G401 (cell line): ENCODE measurements at places on chromosomes 7 and 10. TPM values are rescaled to one million over a fixed set of nuclear protein-coding genes. Genes with fewer than 3 reads are reported as not detected.
A peak's percentile ranks its signal among the peaks of the same experiment; 100 is the strongest.

The LGI1 gene
- total RNA-seq, result 71.8 and 92.7 TPM in 2 replicates

The AVL9 gene
- 22.0 and 41.9 TPM in 2 replicates for total RNA-seq

The POLR3A gene
- 24.3 and 29.1 TPM in 2 replicates for total RNA-seq

The NPY gene
- total RNA-seq, result not detected in 2 replicates

The FAM180A gene
- total RNA-seq, result not detected in 2 replicates

DNA sequence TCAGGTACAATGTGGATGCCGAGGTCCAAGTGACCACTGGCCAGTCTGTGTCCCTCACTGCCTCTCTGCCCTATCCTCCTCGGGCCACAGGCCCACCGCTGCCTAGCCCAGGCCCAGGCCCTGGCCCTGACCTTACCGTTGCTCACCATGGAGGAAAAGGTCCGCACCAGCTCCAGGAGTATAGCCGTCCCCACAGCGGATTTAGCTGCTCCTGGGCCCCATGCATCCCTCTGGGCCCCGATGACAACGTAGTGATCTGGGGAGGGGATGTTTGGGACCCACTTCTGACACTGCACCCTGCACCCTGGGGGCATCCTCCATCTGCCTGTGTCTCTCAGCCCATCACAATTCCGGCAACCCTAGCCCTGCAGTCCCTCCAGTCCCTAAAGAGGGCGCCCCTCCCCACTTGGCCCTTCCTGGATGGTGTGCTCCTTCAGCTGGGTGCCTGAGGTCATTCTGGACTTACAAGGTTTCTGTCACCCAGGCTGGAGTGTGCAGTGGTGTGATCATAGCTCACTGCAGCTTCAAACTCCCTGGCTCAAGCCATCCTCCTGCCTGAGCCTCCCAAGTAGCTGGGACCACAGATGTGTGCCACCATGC is 12.1 kb downstream of the TFR2 start:
- DNase-seq, result peak; percentile 36

- no peak for DNase-seq
Measured at GRCh38 chr7:15920953-15921352, 234.5 kb upstream of the MEOX2 start.

- DNase-seq, result no peak
Measured at GRCh38 chr10:70474780-70475179, 3.8 kb upstream of the PALD1 start.

- no peak for DNase-seq
Measured at GRCh38 chr10:103431902-103432301, 20.3 kb downstream of the CALHM2 start.

DNA sequence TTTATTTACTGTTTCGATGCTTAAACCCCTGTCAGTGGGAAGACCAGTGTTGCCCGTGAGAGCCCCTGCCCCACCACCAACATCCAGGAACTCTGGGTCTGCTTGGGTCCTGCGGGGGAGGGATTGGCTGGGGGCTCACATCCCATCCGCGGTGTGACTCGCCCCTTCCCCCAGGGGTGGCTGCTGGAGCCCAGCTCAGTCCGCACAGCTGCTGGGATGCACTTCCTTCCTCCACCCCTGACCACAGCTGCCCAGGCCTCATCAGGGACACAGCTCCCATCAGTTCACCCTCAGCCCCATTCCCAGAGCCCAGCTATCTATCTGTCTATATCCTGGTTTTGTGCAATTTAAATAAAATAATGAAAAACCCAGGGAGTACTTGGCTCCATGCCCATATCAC is 54.5 kb downstream of the JAKMIP3 start:
- no peak for DNase-seq

- no peak for DNase-seq
Measured at GRCh38 chr7:116801092-116801710, 61.2 kb upstream of the CAPZA2 start.

- no peak for DNase-seq
Measured at GRCh38 chr7:149849174-149849573, 11.0 kb downstream of the ZNF862 start.

DNA sequence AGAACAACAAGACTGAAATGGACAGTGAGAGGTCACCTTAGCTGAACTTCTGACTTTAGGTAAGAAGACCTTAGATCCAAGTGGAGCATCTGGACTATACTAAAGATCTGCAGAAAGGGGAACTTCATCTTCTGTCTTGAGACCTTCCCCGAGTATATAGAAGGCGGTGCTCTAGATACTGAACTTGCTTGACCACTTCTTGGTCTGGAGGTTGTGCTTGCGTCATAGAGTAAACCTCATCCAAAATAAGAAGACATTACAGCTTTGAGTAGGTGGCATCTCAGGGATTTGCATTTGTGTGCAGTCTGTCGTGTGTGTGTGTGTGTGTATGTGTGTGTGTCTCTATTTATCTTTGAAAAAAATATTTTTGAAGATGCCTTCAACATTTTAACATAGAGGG is 157.5 kb downstream of the CHN2 start:
- DNase-seq, result no peak

DNA sequence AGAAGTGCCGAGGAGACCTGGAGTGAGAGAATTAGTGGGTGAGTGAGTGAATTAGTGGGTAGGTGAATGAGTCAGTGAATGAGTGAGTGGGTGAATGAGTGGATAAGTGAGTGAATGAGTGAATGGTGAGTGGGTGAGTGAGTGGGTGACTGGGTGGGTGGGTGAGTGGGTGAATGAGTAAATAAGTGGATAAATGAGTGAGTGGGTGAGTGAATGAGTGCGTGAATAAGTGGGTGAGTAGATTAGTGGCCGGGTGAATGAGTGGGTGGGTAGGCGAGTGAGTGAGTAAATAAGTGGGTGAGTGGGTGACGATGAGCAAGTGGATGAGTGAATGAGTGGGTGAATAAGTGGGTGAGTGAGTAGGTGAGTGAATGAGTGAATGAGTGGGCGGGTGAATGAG is 243.7 kb upstream of the MGMT start:
- DNase-seq, result no peak

DNA sequence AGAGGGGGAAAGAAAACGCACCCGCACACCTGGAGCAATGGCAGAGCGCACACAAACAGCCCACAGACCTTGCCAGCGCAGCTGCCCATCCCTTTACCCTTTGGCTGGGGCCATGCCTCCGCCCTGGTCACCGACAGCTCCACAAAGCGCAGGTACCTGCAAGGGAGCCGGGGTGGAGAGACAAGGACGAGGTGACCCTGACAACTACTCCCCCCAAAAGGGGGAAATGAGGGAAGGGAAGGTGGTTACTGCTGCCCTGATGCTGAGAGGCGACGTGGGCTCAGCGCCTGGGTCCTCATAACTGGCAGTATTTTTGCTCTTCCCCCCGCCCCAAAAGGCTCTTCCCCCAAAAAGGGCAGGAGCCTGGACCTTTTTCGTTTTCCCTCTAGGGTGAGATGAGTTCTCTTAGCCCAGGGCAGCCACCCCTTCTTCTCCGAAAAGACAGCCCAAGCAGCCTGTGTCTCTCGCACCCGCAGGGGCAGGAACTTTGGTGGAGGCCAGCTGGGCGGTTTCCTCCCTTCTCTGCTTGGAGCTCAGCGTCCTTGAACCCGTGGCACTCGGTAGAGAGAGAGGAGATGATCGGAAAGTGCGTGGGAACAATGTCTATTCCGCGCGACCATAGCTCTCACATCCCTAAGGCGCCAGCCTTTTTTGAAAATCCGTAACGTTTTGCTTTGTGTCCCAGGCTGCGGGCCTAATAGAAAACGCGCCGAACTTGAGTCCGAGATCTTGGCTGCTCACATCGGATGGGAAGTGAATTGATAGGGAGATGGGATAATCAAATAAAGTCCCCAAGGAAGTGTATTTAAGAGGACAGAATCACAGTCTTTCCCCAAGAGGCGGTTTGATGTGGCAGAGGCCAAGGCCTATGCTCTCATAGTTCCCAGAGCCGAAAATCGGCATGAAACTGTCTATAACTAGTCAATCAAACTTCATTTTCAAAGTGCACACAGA is 1.0 kb downstream of the NKX2-3 start:
- DNase-seq, result no peak

DNA sequence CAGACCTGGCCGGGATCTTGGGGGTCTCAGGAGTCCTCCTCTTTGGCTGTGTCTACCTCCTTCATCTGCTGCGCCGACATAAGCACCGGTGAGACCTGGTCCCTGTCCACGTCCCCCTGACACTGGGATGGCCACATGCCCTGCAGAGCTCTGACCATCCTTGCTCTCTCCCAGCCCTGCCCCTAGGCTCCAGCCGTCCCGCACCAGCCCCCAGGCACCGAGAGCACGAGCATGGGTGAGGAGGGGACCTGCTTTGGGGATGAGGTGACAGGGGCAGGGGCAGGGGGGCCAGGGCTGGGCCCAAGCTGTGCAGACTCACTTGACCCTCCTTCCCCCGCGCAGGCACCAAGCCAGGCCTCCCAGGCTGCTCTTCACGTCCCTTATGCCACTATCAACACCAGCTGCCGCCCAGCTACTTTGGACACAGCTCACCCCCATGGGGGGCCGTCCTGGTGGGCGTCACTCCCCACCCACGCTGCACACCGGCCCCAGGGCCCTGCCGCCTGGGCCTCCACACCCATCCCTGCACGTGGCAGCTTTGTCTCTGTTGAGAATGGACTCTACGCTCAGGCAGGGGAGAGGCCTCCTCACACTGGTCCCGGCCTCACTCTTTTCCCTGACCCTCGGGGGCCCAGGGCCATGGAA is 959 bp downstream of the PVRIG start:
- DNase-seq, result no peak

GRCh38 chr7:1804310-1804709 is 134.2 kb downstream of the ELFN1 start:
- no peak for DNase-seq

DNA sequence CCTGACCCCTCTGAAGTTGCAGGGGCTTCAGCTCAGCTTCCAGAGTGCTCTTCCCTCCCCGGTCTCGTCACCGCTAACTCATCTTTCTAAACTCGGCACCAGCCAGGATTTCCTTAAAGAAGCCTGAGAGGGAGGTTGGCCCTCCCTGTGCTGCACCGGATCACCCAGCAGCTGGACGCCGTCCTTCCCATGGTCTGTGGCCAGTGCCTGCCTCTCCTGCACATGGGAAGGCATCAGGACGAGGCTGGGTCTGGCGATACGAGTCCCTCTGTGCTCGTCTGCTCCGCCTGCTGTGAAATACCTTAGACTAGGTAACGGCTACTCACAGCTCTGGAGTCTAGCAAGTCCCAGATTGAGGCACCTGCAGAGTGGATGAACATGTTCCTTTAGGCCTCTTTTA is 179.1 kb downstream of the ZMYND11 start:
- DNase-seq, result no peak

DNA sequence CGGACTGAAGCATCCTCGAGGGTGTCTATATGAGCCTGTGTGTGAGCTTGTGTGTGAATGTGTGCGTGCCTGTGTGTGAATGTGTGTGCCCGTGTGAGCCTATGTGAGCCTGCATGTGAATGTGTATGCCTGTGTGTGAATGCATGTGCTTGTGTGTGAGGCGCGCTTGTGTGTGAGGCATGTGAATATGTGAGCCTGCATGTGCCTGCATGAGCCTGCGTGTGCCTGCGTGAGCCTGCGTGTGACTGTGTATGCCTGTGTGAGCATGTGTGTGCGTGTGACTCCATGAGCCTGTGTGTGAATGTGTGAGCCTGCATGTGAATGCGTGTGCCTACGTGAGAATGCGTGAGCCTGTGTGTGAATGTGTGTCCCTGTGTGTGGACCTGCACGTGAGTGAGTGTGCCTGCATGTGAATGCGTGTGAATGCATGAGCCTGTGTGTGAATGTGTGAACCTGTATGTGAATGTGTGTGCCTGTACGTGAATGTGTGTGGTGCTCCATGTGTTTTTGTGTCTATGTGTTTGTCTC is 33.4 kb downstream of the PDGFA start:
- no peak for DNase-seq

- no peak for DNase-seq
Measured at GRCh38 chr10:128307820-128308219, 181.6 kb upstream of the MKI67 start.

DNA sequence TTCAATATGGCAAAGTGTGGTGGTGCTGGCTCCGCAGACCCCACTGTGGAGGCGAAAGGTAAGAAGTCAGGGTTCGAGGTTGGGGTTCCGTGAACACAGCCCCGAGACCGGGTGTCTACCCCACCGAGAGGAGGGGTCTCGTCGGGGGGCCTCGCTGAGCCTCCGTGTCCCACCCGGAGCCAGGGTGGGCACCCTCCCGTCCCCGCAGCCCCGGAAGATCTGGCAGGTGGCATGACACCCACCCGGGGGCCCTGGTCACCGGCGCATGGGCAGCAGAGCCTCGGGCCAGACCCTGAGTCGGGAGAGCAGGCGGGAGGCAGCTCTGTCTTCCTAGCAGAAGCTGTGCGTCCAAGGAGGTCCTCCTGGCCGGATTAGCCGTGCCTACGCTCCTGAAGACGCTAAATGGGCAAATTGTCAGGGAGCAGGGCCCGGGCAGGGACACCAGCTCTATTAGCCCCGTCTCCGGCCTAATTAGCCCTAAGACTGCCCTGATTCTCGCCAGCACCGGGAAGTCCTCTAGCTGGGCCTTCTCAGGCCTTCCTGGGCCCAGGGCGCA is 56.4 kb downstream of the UNCX start:
- peak; percentile 39 for DNase-seq

DNA sequence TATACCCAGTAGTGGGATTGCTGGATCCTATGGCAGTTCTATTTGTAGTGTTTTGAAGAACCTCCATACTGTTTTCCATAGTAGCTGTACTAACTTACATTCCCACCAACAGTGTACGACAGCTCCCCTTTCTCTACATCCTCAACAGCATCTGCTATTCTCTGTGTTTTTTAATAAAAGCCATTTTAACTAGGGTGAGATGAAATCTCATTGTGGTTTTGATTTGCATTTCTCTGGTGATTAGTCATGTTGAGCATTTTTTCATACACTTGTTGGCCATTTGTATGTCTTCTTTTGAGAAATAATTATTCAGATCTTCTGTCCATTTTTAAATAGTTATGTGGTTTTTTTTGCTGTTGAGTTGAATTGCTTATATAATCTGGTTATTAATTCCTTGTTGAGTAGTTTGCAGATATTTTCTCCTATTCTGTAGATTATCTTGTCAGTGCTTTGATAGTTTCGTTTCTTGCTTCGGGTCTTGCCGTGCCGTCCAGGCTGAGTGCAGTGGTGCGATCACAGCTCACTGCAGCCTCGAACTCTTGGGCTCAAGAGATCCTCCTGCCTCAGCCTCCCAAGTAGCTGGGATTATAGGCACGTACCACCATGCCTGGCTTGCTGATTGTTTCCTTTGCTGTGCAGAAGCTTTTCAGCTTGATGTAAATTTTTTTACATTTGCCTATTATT is 12.0 kb downstream of the MTG1 start:
- no peak for DNase-seq

DNA sequence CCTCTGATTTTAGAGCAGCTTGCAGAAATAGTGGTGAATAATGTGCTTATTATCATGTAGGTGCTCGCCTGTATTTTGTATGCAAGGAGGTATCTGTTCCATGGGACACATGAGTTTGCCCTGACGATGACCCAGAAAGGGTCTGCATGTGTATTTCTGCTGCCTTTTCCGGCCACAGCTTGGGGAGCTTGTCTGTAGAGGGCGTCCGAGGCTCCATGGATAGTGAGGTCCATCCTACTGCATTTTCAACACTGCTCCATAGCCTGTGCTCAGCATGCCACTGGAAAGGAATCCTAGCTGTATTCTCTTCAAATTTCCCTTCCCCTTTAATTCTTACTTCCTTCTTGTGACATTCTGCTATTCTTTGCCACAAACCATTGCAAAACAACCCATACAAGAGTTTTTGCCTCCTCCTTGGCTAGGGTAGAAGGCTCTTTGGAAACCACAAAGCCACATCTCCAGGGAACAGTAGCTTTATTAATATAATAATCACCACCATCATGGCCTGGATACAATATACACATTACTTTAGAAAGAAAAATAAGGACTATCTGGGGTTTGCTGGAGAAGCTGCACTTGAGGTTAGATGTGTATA is 127.7 kb downstream of the DYNC1I1 start:
- no peak for DNase-seq
